ENCODE measurements at places on chromosomes 7 and 10.

- DNase-seq, result no peak
These were observed 4.8 kb downstream of the DOCK4 start for GRCh38 chr7:112201411-112201810.

DNA sequence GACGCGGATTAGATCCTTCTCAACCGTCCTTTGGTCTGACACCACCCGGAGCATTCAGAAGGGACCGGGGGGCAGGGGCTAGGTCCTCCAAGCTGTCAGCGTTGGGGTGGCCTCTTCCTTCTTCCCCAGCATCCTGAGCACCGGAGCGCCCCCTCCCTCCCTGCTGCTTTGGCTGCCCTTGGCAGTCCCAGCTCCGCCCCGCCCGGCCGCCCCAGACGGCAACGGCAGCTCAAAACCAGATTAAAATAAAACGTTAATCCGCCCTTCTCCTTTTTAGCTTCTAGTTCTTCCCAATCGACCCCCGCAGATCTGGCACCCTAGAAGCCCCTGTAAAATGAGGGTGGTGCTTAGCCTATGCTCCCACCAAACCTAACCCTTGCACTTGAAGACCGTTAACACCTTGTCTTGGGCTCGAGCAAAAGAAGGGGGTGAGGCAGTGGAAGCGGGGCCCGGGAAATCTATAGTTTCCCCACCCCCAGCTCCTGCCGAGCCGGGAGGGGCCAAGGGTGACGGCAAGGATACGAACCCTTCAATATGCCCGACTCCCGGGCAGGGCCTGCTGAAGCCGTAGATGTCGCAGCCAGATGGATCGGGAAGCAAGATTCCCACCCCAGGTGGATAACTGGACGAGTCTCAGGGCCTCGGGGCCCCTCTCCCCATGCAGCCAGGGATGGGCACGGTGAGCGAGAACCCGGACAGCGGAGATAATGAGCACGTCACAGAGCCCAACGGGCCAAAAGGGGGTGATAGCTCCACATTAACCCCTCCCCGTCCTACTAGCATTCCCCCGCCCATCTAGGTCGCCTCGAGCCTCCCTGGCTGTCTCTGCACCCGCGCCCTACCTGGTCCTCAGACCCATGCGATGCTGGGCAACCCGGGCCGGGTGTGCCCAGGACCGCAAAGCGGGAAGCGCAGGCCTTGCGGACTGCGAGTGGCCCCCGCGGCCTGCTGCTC is 169.7 kb downstream of the NRF1 start:
- no peak for DNase-seq

DNA sequence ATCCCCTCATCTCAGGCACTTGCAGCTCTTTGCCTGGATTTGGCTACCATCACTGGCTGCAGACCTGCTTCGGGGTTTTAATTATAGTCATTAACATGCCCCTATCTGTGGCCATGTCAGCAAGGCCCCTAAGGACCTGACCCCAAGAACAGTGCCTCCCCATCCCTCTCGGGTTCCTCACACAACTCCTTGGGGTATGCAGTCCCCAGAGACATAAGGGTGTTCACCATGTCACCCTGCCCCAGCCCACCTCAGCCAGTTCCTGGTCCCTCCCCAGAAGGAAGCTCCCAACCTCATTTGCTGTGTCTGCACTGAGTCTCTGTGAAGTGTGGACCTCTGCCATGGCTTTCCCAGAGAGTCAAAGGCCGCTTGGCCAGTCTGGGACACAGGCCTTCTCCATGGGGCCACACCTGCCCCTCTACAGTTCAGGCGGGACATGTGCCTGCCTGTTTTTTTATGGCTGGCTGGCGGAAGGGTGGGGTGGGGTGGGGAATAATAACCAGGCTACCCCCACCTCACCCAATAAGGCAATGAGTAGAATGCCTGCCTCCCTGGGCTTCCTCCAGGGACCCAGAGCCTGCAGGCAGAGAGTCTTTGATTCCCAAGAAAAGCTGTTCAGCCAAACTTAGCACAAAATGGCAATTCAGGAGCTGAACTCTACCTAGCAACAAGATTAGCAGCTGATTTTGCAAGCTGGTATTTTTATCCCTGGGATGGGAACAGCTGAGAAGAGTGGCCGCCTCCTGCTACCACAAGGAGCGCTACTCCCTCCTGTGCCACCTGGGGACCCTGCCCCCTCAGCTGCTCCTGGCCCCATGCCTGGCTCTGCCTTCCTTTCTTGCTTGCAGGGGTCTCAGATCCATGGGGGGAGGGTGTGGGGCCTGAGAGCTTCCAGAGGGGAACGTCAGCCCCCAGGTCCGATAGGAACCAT is 23.7 kb upstream of the CAMK2B start:
- DNase-seq, result no peak

GRCh38 chr7:49791088-49791741 is 17.8 kb downstream of the VWC2 start:
- DNase-seq, result no peak

- DNase-seq, result no peak
These were observed 308.4 kb downstream of the RPS24 start for GRCh38 chr10:78341953-78342614.

DNA sequence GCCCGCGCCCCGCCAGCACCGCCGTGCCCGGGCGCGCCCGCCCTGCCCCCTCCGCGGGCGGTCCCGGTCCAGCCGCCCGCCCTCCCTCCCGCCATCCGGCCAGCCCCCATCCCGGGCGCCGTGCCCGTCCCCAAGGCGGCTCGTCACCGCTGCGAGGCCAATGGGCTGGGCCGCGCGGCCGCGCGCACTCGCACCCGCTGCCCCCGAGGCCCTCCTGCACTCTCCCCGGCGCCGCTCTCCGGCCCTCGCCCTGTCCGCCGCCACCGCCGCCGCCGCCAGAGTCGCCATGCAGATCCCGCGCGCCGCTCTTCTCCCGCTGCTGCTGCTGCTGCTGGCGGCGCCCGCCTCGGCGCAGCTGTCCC is at the start of gene HTRA1:
Gene HTRA1 (plus strand): TSS at position 187 of the 362 bp plus-strand sequence. CDS start 100 bp downstream, at position 287.
- no peak for DNase-seq

DNA sequence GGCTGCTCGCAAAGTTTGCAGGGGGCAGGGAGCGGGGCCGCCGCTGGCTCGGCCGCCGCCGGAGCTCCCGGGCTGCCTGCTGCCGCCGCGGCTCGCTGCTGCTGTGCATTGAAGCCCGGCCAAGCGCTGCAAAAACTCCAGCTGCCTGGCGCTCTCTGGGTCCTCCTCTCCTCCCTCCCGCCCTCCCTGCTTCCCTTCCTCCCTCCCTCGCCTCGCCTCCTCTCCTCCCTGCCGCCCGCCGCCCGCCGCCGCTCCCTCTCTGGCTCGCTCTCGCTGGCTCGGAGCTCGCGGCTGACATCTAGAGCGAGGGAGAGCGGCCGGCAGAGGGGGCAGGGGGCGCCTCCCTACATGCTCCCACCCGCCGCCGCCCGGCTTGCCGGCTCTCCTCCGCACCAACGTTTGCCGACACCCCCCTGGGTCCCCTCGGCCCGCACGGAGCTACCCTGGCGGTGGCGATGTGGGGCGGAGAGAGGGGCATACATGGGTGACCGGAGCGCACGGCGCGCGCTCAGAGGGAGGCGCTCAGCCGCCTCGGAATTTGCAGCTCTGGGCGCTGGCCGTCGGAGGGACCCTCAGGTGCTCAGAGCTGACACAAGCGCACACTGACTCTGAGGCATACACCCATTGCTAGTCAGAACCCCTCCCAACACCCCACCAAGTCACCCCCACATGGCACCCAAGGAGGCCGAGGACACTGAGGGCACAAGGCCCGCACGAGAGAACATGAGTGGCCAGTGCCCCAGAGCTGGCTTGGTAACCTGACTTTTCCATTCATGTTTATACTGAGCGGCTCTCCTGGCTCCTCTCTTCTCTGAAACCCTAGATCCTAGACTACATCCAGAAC is 1.2 kb upstream of the PLXNA4 start:
- no peak for DNase-seq

GRCh38 chr10:3195726-3196125 is 23.1 kb upstream of the PITRM1 start:
- no peak for DNase-seq

DNA sequence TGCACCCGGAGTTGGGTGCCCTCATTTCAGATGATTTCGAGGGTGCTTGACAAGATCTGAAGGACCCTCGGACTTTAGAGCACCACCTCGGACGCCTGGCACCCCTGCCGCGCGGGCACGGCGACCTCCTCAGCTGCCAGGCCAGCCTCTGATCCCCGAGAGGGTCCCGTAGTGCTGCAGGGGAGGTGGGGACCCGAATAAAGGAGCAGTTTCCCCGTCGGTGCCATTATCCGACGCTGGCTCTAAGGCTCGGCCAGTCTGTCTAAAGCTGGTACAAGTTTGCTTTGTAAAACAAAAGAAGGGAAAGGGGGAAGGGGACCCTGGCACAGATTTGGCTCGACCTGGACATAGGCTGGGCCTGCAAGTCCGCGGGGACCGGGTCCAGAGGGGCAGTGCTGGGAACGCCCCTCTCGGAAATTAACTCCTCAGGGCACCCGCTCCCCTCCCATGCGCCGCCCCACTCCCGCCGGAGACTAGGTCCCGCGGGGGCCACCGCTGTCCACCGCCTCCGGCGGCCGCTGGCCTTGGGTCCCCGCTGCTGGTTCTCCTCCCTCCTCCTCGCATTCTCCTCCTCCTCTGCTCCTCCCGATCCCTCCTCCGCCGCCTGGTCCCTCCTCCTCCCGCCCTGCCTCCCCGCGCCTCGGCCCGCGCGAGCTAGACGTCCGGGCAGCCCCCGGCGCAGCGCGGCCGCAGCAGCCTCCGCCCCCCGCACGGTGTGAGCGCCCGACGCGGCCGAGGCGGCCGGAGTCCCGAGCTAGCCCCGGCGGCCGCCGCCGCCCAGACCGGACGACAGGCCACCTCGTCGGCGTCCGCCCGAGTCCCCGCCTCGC is at the start of gene EGFR:
Gene EGFR (plus strand): TSS at position 657 of the 830 bp plus-strand sequence. CDS start 261 bp downstream, outside the sequence.
- DNase-seq, result no peak

GRCh38 chr10:72234560-72235095 is 18.6 kb upstream of the ASCC1 start:
- DNase-seq, result no peak

GRCh38 chr10:86130041-86130440 is 236.6 kb downstream of the GRID1 start:
- no peak for DNase-seq

DNA sequence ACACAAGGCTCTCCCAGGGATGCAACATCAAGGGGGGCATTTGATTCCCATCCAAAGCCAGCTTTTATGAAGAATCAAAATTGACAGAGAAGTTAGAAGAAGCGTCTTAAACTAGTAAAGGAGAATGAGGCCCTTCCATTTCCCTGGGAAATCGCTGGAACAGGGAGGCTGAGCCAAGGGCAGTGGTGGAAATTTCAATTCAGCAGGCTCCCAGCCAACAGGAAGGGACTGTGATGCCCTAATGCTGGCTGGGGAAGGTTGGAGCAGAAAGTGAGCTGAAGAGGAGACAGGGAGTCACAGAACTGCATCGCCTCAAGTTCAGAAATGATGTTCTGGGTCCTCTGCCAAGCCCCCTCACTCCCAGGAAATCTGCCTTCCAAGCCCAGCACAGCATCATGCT is 517.3 kb downstream of the GRID1 start:
- no peak for DNase-seq

Measured in esophagus squamous epithelium (tissue), 5 donors.